Diencephalon (tissue), 1 donor: ENCODE measurements at places on chromosomes 2 and 18. TPM values are rescaled to one million over a fixed set of nuclear protein-coding genes. Genes with fewer than 3 reads are reported as not detected.

The LCT gene
- total RNA-seq = not detected

The ARPC2 gene
- total RNA-seq = 164 TPM

The RND3 gene
- 176 TPM for total RNA-seq

The TFCP2L1 gene
- 0.69 TPM for total RNA-seq

The CKAP2L gene
- total RNA-seq = 4.2 TPM

The TMEM237 gene
- total RNA-seq = 35.1 TPM

The C2orf80 gene
- 38.1 TPM for total RNA-seq
